ENCODE measurements at places on chromosomes 4 and X.

DNA sequence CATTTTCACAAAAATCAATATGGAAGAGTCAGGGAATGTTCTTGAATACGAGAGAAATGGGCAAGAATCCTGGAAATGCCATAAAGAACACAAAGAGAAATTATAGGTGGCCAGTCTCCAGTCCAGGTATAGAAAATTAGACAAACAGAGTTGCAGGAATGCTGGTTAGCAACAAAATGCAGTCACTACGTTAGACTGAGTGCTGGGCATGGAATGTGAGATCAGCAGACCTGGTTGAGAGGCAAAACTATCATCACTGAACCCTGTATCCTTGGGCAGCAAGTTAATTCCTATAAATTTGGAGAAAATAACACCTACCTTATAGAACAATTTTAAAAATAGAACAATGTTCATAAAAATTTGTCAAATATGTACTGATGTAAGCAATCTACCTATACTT, 417.4 kb downstream of the INPP4B start:
- no peak for DNase-seq

- DNase-seq = no peak
Measured at GRCh38 chr4:96035727-96036126, 195.8 kb downstream of the PDHA2 start.

GRCh38 chr4:5752376-5753184, 41.6 kb downstream of the EVC start:
- no peak for DNase-seq

DNA sequence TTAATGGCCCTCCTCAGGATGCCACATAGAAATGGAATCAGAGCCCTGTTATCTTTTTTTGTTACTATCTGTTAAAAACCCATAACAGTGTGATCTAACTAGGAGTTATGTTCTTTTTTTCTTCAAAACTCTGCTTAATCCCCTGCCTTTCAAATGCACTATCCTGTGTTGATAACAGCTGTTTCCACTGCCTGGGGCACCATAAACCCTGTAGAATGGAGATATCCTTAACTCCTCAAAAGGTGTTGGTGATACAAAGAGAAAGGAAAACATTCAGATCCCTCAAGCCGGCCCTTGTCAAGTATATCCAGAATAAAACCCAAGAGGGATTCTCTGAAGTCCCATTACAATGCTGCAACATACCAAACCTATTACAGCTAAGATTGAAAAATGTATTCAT, 108.6 kb downstream of the ACTRT1 start:
- DNase-seq = no peak

GRCh38 chr4:185112104-185112503, 31.0 kb upstream of the SLC25A4 start:
- no peak for DNase-seq

GRCh38 chrX:63466690-63467089, 115.6 kb upstream of the SPIN4 start:
- DNase-seq = no peak

- DNase-seq = no peak
Measured at GRCh38 chrX:153848325-153848724, 18.0 kb upstream of the PDZD4 start.

DNA sequence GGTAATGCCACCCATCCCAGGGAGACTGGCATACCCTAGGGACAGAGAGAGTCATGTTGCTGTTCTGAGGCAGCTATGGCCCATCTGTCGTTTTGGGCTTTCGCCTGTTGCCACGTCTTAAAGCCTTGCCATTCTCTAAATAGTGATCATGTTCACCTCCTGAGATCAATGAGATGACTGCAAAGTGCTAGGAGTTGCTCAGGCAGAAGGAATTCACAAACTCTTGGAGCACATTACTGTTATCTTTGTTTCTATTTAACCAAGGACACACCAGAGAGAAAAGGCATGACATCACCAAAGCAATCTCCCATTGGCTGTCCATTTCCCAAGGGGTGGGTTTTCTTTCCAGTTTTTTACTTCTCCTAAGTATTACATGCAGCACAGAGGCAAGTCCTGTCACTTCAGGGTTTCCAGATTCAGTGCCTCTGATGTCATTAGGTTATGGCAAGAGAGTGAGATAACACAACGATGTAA, 37.1 kb upstream of the SETD7 start:
- no peak for DNase-seq

DNA sequence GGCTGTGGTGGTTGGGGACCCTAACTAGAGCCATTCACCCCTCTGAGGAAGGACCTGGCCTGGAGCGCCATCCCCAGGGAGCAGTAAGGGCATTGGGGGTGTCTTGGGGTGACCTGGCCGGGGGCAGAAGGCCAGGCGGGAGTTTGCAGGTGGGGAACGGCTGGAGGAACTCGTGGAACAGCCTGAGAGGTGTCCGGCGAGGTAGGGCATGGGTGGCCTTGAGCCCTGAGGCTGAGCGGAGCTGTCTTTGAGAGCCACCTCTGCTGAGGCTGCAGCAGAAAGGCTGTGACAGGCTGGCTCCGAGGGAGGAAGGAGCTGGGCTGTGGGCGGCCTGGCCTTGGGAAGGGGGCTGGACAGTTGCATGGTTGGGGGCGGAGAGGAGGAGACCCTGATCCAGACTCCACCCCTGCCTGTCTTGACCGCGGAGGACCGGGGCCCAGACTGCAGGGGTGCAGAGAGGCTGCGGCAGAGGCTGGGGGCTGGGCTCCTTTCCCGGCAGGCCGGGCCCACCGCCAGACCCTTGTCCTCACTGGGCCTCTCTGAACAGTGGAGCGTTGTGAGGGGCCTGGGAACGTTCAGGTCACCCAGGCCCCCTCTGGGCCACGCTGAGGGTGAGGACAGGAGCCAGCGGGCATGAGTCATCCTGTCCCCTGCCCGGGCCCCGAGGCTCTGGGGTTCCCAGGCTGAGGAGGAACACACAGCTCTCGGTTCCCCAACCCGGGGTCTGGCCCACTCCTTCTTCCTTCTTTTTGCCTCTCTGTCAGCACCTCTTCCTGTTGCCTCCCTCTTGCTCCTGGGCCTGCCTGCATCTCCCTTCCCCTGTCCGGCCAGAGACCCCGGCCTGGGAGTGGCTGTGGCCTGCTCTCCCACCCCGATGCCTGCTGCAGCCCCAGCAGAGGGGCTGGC, 8.1 kb downstream of the SH3BP2 start:
- DNase-seq = peak; percentile 61

Measured in SIG-M5 (cell line).